ENCODE measurements at places on chromosomes 11 and 22.
A peak's percentile ranks its signal among the peaks of the same experiment; 100 is the strongest.

- DNase-seq = no peak
Observed at GRCh38 chr22:40236131-40236665, 58.5 kb downstream of the TNRC6B start.

DNA sequence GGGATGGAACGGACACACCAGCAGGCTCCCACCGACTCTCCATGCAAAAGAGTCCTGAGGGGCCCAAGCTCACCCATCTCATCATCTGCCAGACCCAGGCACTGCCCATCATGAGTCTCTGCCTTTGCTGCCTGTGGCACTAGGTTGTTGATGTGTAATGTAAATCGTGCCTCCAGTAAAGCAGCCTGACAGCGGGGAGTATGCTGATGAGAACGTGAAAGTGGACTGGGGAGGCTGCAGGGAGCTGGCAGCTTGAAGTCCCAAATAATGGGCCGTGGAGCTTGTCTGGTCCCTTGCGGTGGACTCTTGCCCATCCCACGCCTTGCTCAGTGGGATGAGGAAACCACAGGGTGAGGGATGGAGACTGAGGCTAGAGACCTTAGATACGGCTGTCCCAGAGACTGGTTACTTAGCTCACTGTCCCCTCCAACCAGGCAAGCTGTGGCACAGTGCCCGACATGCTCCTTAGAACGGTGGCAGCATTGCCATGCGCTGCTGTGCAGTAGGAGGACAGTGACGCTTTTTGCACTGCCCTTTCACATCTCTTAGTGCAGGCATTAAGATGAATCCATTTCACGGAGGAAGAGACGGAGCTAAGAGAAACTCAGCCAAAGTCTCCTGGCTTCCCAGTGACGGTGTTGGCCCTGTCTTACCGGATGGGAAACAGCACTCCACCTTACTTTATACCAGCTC lies 39.6 kb upstream of the PLET1 start:
- no peak for DNase-seq

- no peak for DNase-seq
Observed at GRCh38 chr22:47048123-47049077, 285.9 kb downstream of the TBC1D22A start.

DNA sequence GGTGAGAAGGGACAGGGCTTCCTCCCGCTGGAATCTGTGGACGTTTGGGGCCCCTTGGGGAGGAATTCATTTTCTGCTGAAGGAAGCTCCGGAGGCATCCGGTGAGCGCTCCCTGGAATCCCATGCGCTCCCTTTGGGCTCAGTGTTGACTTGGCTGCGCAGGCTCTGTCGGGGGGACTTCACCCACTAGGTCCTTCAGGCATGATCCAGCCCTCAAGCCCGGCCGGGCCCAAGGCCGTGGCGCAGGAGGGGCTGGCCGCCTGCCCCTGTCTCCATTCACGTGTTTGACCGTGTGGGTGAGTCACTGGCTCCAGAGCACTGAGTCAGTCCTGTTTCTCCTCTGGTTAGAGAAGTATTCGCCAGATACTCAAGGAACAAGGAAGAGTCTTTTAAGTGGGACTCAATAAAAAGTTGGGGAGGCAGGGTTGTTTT lies 1.4 kb downstream of the CTTN start:
- DNase-seq = peak; percentile 71

GRCh38 chr22:48849219-48849912 lies 978.3 kb downstream of the BRD1 start:
- no peak for DNase-seq
